Left cardiac atrium (tissue), 4 donors: ENCODE measurements at places on chromosomes 5 and 9.

DNA sequence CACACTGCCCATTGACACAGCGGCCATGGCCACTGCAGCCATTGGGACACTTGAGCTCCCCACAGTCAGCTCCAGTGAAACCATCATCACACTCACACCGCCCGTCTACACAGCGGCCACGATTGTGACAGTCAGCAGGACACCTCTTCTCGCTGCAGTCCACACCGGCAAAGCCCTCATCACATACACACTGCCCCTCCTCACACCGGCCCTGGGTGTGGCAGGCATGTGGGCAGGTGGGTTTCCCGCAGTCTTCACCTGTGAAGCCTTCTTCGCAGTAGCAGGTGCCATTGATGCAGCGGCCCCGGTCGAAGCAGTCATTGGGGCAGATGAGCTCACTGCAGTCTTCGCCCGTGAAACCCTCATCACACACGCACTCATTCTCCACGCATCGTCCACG is 31.5 kb downstream of the TNC start:
- DNase-seq: no peak

DNA sequence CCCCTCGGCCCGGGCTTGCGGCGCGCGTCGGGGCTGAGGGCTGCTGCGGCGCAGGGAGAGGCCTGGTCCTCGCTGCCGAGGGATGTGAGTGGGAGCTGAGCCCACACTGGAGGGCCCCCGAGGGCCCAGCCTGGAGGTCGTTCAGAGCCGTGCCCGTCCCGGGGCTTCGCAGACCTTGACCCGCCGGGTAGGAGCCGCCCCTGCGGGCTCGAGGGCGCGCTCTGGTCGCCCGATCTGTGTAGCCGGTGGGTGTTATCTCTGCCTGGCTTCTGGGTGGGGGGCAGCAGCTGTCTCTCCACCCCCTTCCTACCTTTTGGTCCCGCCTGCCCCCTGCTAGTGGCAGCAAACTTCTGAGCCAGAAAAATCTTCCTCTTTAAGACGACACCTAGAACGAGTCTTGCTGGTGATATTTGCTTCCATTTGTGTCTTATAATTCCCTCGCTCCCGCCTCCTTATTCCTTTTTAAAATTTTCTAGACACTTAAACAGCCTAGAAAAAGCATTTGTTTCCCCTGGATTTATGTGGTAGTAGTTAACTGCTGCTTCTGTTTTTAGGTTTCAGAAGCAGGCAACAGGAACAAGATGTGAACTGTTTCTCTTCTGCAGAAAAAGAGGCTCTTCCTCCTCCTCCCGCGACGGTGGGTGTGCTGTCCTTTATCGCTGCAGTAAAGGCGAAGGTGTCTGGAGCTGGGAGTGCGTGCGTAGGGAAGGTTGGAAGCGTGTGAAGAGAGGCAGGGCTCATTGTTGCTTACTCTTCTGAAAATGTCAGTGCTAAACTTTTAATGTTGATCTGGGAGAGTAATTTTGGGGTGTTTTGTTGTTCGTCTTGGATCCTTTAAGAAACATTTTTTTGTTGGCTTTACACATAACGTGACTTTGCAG is 554 bp downstream of the JAK2 start:
- peak; percentile 26 for DNase-seq

DNA sequence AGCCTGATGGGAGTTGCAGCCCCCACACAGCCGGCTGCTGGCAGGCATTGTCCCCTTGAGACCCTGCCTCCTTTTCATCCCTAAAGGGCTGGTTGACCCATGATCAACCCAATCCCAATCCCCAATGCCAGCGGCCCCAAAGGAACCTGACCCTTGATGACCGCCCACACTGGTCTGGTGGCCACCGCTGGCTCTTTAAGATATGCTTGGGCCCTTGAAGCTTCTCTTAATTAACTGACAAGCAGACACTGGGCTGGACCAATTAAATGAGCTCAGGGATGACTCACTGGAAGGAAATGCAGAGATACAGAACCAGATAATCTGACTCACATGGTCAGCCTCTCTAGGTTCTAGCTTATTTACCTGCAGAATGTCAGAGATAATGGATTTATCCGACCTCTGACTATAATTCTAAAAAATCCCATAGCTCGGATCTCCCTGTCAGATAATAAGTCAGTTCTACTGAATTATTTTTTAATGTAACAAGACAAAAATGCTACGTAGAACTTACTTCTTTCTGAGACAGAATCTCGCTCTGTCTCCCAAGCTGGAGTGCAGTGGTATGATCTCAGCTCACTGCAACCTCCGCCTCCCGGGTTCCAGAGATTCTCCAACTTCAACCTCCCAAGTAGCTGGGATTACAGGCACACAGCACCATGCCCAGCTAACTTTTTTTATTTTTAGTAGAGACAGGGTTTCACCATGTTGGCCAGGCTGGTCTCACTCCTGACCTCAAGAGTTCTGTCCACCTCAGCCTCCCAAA is 11.1 kb upstream of the MLANA start:
- DNase-seq: no peak

GRCh38 chr5:113735751-113736150 is 222.3 kb downstream of the YTHDC2 start:
- DNase-seq: no peak

DNA sequence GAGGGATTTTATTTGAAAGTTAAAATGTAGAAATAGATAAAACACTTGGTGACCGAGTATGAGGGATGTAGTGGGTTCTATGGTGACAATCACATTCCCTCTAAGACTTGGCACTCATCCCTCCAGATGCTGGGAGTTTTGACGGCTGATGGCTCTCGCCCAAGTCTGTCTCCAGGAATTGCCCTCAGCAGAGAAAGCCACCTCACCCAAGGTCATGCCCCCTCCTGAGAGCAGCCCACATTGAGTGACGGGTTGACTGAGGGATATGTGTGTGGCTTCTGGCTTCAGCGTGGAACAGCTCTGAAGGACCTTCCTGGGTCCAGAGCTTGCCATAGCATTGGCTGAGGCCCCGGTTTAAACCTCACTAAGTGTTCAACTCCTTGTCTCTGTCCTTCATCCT is 19.4 kb downstream of the CAVIN4 start:
- DNase-seq: no peak

GRCh38 chr9:129584136-129584535 is 36.8 kb downstream of the C9orf50 start:
- peak; percentile 69 for DNase-seq

DNA sequence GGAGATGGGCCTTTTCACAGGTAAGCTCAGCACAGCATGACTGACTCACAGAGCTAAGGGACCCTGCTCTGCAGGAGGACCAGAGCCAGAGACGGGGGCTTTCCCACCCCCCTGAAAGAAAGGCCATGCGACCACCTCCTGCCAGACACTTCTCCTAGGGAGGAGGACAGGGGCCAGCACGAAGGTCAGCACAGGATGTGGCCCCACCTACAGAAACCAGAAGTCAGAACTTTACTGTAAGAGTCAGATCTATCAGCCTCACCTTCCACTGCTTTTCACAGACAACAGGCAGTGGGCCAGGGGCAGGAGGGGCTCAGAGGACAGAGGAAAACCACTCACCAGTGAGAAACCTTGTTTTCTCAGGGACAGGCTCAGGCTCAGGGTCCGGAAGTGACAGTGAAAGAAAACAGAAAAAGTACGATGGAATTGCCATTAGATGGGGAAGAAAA is 37.9 kb downstream of the CCNJL start:
- no peak for DNase-seq

- DNase-seq: peak; percentile 75
Observed at GRCh38 chr9:130857864-130858738, 23.0 kb downstream of the ABL1 start.

DNA sequence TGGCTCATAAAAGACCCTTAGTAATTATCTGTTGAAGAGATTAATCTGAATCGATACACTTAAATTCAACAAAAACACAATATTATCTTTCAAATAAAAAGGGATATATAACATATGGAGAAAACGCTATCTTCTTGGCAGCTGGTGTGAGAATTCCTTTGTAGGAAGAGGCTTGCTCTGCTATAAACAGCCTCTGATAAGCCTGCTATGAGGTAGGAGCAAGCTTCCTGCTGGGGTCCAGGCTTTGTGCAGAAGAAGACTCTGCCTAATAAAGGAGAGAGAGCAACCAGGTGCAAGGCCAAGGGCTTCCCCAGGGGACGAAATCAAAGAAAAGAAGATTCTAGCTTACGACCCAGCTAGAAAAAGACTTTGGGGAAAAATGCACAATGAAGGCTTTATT is 43.3 kb upstream of the SSBP2 start:
- no peak for DNase-seq

DNA sequence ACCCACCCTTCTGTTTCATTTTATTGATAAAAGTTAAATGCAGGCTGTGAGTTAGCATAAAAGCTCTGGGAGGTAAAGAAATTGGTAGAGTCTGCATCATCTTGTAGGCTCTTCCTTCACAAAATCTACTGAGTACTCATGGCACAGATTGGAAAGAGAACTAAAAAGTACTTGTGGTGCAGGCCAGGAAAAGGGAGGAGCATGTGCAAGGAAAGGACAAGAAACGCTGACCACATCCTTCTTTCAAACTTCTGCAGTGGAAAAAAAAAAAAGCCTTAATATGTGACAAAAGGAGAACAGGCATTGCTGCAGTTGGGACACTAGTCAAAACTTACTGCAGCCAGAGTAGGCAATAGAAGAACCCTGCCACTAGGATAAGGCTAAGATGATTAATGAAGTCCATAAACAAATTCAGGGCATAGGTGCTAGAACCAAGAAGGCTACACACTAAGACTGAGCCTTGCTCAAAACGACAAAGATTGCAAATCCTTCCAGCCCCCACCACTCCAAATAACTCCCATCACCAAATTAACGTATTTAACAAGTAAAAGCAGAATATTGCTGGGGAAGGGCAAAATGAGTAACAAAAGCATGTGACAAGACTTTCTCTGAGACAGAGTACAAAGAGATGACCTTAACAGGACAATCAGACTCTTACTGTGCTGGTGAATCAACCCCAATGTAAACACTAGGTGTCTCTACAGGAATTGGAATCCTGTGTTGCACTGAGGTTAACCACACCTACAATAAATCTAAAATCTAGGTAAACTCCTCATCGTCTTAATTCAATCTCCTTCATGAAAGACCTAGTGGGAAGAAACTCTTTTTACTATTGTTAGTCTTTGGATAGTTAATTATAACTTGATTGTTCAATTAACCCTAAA is 1024.8 kb downstream of the TLE1 start:
- DNase-seq: no peak

DNA sequence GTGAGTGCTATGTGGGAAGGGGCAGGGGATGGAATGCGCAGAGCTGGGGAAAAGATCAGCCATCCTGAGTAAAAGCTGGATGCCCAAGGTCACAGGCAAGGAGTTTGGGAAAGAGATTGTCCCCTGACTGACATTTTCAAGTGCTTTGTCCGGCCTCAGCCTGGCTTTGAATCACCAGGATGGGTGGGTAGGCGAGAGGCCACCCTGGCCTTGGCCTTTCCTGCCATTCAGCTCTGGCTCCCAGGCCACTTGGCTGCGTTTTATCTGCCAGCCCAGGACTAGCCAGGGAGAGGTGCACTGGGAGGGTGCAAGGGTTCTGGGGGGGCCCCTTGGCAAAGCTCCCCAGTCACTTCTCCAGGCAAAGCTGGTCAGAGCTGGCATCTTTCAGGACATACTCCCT is 37.4 kb upstream of the SYNPO start:
- peak; percentile 66 for DNase-seq

- no peak for DNase-seq
Observed at GRCh38 chr5:108353087-108353486, 28.8 kb downstream of the FBXL17 start.

DNA sequence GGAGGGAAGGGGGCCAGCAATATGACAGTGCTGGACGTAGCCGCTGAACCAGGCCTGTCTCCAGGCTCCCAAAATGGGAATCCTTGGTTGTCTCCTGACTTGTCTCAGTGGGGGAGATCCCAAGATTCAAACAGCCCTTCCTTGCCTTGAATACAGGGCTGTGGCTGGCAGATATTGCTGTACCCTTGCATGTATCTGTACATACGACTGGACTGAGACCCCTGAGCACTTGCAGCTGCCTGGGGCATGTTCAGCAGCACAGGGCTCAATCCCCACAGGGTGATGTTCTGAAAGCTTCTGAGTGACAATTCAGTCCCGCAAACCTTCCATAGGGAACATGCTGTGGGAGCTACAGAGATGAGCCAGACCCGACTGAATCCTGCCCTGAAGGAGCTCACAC is 13.3 kb downstream of the OR13J1 start:
- no peak for DNase-seq

DNA sequence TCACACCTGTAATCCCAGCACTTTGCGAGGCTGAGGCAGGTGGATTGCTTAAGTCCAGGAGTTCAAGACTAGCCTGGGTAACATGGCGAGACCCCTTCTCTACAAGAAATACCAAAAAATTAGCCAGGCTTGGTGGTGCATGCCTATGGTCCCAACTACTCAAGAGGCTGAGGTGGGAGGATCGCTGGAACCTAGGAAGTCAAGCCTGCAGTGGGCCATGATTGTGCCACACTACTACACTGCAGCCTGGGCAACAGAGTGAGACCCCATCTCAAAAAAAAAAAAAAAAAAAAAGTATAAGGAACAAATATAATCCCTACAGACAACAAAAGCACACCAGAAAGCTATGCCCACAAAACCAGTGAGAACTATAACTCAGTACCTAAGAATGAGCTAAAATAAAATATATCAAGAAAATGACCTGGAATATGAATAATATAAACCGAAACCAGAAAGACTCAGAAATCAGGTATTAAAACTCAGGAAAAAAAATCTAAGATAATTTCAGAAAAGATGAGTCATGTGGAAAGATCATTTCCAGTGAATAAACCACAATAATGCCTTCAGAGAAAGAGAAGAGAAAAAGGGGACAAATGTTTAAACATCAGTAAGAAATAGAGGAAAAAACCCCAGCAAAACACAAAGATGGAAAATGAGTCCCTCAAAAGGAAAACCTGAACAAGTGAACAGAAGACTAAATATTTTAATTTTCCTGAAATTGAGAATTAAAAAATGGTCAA is 57.4 kb downstream of the GOLPH3 start:
- no peak for DNase-seq

- no peak for DNase-seq
Observed at GRCh38 chr5:137635521-137635921, 100.4 kb downstream of the KLHL3 start.

- no peak for DNase-seq
Observed at GRCh38 chr5:90347462-90347861, 62.1 kb downstream of the CETN3 start.

- no peak for DNase-seq
Observed at GRCh38 chr9:89171693-89172092, 6.9 kb downstream of the SHC3 start.

DNA sequence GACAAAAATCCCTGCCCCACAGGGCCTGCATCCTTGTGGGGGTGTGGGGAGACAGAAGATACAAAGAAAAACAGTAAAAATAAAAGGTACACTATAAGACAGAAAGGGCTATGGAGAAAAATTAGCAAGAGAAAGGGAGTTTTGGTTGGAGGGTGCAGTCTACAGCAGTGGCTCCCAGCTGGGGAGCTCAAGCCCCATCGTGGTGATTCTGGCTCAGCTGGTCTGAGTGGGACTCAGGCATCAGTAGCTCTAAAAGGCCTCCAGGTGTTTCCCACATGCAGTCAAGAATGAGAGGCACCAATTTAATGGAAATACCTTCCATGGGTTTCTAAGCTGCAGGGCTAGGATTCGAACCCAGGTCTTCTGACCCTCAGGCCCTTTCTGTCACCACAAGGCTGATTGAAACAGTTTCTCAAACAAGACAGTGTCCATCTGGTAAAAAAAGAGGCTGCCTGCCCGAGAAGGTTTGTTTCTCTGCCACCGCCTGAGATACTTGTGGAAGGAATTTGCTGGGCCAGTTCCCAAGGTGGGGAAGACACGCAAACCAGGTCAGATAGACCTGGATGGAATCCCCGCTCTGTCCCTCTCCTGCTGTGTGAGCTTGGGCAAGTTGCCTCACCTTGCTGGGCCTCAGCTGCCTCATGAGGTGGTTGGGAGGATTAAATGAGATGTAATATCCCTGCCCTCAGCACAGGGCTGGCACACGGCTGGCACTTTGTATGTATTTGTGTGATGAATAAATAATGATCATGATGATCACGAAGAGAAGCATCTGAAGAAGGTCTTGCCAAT is 43.1 kb downstream of the COL27A1 start:
- DNase-seq: no peak
